ENCODE measurements at places on chromosomes 4 and X. TPM values are rescaled to one million over a fixed set of nuclear protein-coding genes. Genes with fewer than 3 reads are reported as not detected.

- no peak for DNase-seq
- H3K36me3 ChIP-seq = no peaks in the 10 kb centered on the region
- H3K27ac ChIP-seq = no peak overlapping the region
- H3K4me3 ChIP-seq = no peak overlapping the region
- no peaks in the 10 kb centered on the region for H3K27me3 ChIP-seq
Observed at GRCh38 chr4:40976343-40976742, 226.6 kb downstream of the NSUN7 start.

DNA sequence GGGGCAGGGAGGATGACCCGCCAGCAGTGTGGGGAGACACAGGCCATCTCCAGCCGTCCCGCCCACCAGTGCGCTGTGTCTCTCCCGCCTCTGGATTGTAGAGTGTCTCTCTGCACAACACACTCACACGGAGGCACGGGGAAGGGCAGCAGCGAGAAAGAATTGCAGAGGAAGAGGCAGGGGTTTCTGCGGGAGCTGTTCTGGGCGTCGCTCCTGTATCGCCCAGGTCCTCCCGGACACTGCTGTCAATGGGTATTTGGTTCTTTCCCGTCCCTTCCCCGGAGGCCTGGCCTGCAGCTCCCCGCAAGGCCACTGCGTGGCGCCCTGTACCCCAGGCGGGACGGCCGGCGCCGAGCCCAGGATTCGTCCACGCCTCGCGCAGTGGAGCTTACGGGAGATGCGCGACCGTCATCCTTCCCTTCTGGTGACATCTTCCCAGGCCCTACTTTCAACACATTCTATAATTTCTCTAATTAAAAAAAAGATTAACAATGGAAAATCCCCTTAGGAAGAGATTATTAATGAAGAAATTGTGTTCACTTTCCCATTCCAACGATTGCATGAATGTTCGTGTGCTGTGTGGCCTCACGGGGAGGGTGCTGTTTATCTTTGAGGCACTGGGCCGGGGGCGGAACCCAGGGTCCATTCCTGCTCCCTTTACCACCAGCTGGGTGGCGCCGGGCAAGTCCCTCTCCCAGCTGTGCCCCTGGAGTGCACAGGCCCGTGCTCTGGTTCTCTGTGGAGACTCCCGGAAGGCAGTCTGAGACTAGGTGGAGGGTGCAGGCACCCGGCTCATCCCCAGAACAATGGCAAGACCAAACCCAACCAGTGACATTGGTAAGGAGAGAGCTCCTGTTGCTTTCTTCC, 95.7 kb downstream of the CPZ start:
- no peaks in the 10 kb centered on the region for H3K36me3 ChIP-seq
- DNase-seq = no peak
- H3K27me3 ChIP-seq = no peaks in the 10 kb centered on the region
- no peaks in the 10 kb centered on the region for H3K4me1 ChIP-seq

TCEAL5 gene
- total RNA-seq = 4.0 TPM

CRMP1 gene
- 1.3 TPM for total RNA-seq

RADX gene
- 7.4 TPM for total RNA-seq

TSPAN6 gene
- 44.5 TPM for total RNA-seq

- no peak overlapping the region for H3K27ac ChIP-seq
- H3K27me3 ChIP-seq = no peaks in the 10 kb centered on the region
- no peaks in the 10 kb centered on the region for H3K4me1 ChIP-seq
- no peak for DNase-seq
Observed at GRCh38 chr4:11011249-11011648, 326.7 kb upstream of the CLNK start.

DNA sequence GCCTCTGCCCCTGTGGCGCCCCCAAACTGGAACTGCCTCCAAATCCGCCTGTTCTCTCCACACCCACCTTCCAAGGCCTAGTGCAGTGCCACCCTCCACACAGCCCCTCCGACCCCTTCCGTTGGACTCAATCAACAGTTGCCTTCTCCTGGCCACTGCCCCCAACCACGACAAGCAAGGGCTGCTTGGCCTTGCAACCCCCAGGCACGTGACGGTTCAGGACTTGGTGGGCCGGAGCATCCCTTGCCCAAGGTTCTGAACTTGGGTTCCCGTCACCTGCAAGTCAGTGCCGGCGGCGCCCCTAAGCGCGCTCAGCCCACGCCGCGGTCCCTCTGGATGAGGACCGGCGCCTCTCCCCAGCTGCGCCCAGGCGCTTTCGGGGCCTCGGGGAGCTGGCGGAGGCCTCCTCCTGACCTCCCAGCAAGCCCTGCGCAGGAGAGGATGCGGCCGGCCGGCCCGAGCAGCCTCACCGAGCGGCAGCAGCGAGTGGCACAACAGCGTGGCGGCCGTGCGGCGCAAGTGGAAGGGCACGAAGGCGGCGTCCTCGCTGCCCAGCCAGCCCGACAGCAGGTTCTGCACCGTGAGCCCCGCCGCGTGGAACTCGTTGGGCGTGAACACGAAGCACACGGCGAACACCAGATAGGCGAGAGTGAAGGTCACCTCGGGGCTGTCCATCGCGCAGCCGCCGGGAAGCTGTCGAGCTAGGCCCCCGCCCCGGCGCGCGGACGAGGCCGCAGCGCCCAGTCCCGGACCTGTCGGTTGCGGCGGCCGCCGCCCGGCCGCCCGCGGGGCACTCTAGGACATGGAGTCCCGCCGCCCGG, 750 bp downstream of the TMEM129 start:
- peak overlapping the region; percentile 90 for H3K27ac ChIP-seq
- DNase-seq = peak; percentile 70
- peak overlapping the region; percentile 46 for H3K4me3 ChIP-seq
- H3K27me3 ChIP-seq = no peaks in the 10 kb centered on the region

DNA sequence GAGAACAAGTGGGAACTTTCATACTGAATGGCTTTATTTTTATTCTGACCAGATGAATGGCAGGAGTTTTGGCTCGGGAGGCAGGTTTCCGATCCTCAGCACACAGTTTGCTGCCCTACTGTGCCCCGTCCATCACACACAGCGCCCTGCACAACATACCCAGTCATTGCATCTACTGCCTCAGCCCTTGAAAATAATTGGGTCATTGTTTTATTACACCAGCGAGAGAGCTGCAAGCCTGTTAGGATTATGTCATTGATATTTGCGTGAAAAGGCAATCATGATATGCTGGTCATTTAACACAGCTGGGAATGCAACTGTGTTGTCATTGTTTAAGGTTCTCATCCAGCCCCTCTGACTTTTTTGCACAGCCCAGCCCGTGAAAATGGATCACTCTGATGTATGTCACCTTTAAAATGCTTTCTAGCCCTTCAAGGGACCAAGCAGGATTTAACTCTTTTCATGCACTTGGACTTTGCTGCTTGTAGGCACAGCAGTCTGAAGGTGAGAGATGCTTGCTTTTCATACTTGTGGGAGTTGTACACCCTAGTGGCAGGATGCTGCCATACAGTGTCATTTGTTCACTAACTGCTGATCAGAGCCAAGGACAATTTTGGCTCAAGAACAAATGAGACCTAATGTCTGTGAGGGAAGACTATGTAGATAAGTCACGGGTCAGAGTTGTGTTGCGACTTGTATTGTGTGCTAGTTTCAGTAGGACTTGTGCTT, 62.3 kb downstream of the RTL9 start:
- no peaks in the 10 kb centered on the region for H3K4me1 ChIP-seq
- H3K27ac ChIP-seq = no peak overlapping the region
- no peak overlapping the region for H3K4me3 ChIP-seq
- no peaks in the 10 kb centered on the region for H3K36me3 ChIP-seq

DNA sequence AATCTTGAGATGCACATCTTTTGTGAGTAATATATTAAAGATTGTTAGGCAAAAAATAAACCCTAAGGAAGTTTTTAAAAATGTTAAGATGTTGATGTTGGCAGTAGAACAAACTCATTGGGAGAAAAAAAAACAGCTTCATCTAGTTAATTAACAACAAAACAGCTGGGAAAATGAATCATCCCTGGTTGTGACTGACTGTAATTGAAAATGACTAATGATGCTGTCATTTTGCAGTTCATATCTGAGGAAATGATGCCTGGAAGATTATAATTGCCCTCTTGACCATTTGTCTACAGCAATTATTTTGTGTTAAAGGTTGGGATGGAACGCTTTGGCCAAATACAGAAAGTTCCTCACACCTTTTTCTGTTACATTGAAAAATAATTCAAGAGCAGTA, 760.4 kb upstream of the FTHL17 start:
- H3K27me3 ChIP-seq = no peaks in the 10 kb centered on the region
- no peak for DNase-seq
- H3K36me3 ChIP-seq = no peaks in the 10 kb centered on the region
- H3K27ac ChIP-seq = no peak overlapping the region

GRCh38 chr4:169351872-169352271, 81.1 kb upstream of the SH3RF1 start:
- no peaks in the 10 kb centered on the region for H3K27me3 ChIP-seq
- H3K36me3 ChIP-seq = no peaks in the 10 kb centered on the region
- H3K4me1 ChIP-seq = peaks cover 3% of the 10 kb centered on the region
- peak; percentile 59 for DNase-seq
- no peak overlapping the region for H3K4me3 ChIP-seq

GRCh38 chr4:139978692-139979091, 175.3 kb downstream of the MAML3 start:
- no peaks in the 10 kb centered on the region for H3K27me3 ChIP-seq
- H3K27ac ChIP-seq = no peak overlapping the region
- no peaks in the 10 kb centered on the region for H3K36me3 ChIP-seq
- no peak overlapping the region for H3K4me3 ChIP-seq
